ENCODE measurements at places on chromosomes 6 and 20.

- no peak for DNase-seq
Observed at GRCh38 chr6:111685058-111685457, 79.4 kb upstream of the TRAF3IP2 start.

DNA sequence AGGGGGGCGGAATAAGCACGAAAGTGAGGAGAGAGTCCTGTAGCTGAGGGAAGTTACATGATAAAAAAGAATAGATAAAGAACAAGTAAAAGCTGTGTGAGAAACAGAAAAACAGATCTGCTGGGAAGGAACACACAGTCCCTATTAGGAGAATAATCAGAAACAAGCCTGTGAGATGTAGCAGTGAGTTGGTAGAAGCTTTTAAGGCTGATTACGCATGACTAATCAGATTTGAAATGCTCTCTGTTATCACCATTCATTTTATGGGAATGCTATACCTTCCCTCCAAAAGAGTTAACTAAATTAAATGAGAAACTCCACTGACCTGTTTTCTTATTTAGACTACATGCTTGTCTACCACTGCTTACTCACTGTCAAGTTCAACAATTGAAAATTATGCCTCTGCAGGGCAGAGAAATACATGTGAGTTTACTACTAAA lies 15.8 kb downstream of the REPS1 start:
- DNase-seq = no peak

- no peak for DNase-seq
Observed at GRCh38 chr20:43916881-43917371, 2.3 kb downstream of the TOX2 start.

DNA sequence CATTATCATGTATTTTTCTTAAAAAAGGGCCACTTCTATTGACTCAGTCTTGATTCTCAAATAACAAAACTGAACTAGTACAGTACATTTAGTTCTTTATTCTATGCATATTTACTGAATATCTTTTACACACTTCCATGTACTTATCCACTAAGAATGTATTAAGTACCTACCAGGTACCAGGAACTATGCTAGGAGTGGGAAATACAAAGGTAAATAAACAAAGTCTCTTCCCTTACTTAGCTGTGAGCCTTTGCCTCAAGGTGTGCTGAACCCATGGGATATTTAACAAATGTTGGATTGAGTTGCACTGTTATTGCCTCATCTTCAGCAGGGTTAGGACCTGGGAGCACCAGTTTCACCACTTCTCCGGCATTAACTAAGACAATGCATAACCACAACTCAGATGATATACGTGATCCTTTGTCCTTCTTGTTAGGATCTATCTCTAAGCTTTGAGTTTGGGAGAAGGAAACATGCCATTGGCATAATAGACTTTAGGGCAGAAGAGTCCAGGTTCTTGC lies 533.9 kb downstream of the TFAP2B start:
- no peak for DNase-seq

DNA sequence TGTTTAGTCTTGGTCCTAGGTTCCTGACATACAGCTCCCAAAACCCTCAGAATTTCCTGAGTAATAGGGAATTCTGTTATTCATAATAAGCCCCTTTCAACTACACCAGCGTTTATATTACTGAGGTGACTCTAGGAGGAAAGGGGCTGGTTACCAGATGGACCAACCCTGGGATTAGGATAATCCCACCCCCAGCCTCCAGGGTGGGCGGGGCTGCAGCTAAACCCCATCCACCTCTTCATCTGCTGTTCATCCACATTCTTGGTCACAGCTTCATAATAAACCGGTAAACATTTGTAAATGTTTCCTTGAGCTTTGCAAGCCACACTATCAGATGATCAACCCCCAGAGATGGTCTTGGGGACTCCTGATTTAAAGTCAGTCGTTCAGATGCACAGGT lies 38.3 kb downstream of the NINL start:
- no peak for DNase-seq

DNA sequence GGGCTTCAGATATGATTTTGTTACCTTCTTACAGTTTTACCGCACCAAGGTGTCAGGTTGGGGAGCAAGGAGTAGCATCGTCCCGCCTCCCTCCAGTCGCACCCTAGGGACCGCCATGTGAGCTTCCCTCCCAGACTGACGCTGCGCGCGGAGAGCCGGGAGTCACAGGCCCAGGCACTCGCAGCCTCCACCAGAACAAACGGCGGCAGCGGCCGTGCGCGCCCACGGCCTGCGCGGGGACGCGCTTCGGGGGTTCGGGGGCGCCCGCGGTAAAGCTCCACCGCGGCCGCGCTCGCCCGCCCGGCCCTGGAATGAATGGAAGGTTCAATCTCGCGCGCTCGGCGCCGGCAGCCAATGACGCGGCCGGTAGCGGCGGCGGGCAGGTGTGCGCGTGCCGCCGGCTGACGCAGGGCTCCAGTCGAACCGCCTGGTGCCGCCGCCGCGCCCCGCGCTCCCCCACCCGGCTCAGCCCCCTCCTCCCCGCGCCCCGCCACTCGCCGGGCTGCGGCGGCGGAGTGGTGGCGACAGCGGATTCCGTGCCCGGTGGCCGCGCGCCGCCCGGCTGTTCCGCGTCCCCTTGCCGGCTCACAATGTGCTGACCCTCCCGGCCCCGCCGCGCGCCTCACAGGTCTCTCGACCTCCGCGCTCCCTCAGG lies 16.5 kb upstream of the LIN28B start:
- DNase-seq = no peak

- DNase-seq = no peak
Observed at GRCh38 chr6:154218301-154218700, 138.3 kb downstream of the IPCEF1 start.

DNA sequence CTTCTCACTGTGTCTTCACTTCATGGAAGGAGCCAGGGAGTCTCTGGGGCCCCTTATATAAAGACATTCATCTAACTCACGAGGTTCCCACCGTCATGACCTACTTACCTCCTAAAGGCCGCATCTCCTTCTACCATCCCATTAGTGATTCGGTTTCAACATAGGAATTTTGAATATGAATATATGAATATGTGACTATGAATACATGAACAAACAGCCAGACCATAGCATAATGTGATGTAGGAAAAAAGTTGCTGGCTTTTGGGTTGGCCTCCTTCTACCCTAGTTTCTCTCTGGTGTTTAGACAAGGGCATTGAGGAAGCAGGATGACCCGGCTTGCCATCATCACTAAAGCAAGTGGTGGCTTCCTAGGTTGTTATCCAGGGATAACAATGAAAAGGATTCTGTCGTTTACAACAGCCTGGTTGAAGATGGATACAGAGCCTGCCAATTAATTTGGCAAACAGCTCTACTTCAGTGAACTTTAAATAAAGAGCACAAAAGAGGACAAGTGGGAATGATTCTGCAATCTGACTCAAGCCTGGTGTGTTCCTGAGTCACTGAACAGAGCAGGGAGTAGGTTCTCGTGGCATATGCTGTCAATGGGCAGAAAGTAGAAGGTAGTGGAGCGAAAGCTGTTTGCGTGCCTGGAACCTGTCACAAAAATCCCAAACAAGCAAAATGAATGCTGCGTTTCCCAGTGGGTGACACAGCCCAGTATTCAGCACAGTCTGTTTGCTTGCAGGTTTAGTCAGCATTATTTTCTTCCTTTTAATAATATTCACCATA lies 44.0 kb upstream of the DOK5 start:
- no peak for DNase-seq

DNA sequence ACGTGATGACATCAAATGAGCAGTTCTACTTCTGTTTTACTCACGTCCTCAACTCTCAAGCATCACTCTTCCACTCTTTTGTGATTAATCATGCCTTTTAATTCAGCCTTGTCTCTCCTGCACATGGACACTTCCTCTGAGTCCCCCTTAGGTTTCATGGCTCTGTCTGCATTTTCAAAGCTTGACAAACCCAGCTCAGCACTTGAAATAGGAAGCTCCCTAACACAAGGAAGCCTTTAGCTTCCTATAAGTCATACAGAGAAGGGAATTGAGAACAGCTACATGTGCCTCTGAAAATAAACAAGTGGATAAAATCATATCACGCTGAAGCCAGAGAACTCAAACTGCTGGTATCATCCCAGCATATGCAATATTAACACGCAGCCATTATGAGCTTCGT lies 21.2 kb downstream of the KIF16B start:
- no peak for DNase-seq

DNA sequence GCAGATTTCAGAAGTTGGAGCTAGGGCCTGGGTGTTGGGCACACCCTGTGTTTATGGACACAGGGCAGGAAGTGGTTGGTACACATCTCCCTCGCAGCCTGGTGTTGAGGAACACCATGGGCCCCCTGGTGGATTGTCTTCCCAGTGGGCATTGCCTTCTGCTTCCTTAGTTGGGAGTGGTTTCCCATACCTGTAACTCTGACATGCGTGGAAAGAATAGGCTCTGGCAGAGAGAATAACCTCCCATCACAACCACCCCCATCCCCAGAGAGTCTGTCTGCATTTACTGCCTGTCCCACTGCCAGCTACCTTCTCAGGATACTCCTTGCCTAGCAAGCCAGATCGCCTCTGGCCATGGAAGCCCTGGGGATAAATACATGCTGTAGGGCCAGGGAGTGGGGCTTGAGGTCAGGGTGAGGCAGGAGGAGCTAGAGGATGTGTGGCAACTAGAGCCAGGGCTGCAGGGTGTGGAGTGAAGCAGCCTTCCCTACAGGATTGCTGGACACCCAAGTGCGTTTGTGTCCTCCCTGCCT lies 14.7 kb downstream of the LRRC73 start:
- no peak for DNase-seq

DNA sequence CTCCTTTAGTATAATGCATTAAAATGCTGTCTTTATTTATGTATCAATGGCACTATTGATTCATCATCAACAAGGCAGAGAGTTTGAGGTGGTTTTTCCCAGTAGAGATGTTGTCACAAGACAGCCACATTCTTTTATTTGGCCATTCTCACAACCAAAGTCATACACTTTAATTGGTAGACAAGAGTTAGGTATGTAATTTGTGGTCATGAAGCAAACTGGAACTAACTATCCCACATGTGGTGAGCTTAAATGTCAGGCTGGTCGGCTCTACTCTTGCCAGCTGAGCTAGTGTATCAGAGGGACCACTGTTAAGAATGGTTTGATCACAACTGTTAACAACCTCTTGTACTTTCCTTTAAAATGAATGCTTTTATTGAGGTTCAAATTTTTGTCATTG lies 714.6 kb downstream of the CD109 start:
- no peak for DNase-seq

GRCh38 chr20:62079166-62079565 lies 13.5 kb upstream of the TAF4 start:
- no peak for DNase-seq

GRCh38 chr20:23360531-23360930 lies 1.5 kb upstream of the GZF1 start:
- no peak for DNase-seq

- no peak for DNase-seq
Observed at GRCh38 chr6:45933855-45934254, 81.8 kb downstream of the CLIC5 start.

DNA sequence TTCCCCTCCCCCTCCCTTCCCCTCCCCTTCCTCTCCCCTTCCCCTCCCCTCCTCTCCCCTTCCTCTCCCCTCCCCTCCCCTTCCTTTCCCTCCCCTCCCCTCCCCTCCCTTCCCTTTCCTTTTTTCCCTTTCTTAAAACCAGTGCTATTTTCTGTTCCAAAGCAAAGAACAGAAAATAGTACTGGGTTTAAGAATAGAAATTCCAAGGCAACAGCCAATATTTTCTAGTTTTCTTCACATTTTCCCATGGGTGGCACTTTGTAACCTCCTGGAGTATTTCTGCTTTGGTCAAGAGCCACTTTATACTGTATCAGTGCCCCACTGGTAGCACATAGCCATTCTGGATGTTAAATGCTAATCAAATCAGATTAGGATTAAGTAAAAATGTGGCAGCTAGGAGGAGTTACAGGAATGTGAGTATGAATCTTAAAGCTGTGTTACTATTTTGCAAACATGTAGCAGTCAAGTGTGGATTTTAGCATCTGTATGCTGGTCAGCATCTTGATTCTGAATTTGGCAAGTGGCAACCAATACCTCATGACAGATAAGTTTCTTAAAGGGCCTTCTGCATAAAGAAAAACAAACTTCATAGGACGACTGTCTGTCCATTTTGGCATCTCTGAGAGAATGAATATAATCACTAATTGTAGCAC lies 126.4 kb downstream of the CEP57L1 start:
- no peak for DNase-seq

DNA sequence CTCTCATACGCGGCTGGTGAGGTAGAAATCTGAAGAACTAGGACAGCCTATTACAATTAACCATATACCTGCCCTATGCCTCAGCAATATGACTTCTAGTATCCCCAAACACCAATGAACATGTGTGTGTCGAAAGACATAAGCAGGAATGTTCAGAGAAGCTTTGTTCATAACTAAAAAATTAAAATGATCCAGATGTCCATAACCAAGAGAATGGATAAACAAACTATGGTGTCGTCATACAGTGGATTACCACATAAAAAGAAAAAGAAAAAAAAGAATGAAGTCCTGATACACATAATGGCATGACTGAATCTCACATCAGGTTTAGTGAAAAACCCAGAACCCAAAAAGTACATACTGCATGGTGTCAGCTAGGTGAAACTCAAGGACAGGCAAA lies 73.9 kb downstream of the MDN1 start:
- DNase-seq = no peak

GRCh38 chr20:33796907-33797544 lies 14.1 kb upstream of the CHMP4B start:
- no peak for DNase-seq

DNA sequence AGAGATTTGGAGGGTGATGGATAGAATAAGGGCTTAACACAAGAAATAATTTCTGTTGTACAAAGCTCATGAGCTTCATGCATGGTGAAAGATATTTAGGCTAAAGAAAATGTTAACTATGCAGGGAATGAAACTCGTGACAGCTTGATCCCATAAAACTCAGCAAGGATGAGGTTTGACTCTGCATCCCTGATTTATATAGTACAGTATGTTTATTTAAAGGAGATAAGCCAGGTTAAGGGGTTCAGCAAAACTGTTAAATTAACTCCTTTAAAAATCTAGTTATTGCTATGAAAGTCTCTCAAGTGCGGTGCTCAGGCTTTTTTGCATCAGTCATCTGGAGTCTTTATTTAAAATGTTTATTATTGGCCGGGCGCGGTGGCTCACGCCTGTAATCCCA lies 326.4 kb downstream of the LAMA2 start:
- DNase-seq = no peak

GRCh38 chr20:46204594-46205186 lies 86.6 kb downstream of the CD40 start:
- DNase-seq = no peak

- DNase-seq = no peak
Observed at GRCh38 chr6:106564476-106564875, 64.8 kb downstream of the RTN4IP1 start.

GRCh38 chr6:317448-318144 lies 25.3 kb downstream of the DUSP22 start:
- DNase-seq = no peak

- no peak for DNase-seq
Observed at GRCh38 chr20:61949363-61949713, 116.3 kb downstream of the TAF4 start.

GRCh38 chr6:150076196-150076893 lies 7.4 kb upstream of the ULBP3 start:
- no peak for DNase-seq
